ENCODE measurements at places on chromosomes 6 and 20.
A peak's percentile ranks its signal among the peaks of the same experiment; 100 is the strongest.

GRCh38 chr6:149261364-149262040, 56.0 kb upstream of the TAB2 start:
- DNase-seq, result peak; percentile 28

- no peak for DNase-seq
Measured at GRCh38 chr20:22471156-22471836, 113.1 kb downstream of the FOXA2 start.

DNA sequence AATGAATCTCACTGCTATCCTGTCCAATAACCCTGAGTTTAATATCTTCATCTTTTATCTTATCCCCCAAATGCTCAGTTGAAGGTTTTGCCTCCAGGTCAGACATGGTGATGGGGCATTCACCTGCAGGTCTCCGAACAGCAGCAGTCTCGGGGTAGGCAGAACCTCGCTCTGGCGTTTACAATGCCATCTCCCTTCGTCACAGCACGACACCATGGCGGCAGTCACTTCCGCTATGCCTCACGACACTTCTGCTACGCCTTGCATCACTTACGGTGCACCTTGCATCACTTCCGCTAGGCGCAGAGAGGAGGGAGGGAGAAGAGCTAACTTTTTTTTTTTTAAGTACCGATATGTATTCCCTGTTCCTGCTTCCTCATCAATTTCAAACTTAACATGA, 194.9 kb downstream of the BCAS1 start:
- no peak for DNase-seq

DNA sequence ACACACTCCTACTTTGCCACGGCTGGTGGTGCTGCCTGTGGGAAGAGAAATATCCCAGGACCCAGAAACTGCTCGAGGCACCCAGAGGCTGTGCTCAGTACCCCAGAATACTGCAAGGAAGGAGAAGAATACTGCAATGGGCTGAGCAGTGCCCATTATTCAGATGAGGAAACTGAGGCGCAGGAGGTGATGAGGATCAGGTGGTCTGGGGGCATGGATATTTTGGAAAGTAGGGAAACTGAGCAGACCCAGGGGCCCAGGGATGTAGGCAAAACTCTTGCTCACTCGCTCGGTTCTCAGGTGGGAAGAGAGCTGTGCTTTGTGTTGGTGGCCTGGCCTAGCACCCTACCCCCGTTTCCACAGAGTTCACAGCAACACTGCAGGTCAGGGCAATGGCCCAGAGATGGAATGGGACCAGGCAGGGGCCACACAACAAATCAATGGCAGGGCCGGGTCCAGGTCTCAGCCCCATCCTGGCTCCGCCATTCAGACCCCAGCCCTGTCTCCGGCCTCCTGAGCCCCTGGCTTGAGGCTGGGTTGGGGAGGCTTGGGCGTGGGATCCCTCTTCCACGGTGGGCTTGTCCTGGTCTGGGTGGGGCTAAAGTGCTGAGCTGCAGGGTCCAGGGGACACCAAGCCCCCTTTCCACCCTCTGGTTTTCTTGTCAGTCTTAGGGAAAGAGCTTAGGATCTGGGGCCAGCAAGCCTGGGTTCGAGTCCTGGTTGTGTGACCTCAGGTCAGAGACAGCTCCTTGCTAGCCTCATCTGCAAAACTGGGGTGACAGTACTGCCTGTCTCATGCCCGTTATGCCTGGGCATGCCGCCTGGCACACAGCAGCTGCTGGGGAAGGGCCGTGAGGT, 33.9 kb downstream of the SUN5 start:
- DNase-seq, result no peak

- no peak for DNase-seq
Measured at GRCh38 chr6:37826188-37826587, 6.7 kb downstream of the ZFAND3 start.

Measured in central memory CD4-positive, alpha-beta T cell (primary cell).